ENCODE measurements at places on chromosomes 1 and 21. TPM values are rescaled to one million over a fixed set of nuclear protein-coding genes. Genes with fewer than 3 reads are reported as not detected.

The S100A1 gene
- total RNA-seq = not detected

The SLC26A9 gene
- total RNA-seq = not detected

The KRTAP12-2 gene
- not detected for total RNA-seq

The UQCRHL gene
- 2.1 TPM for total RNA-seq

The VANGL1 gene
- total RNA-seq = 2.1 TPM

The HES5 gene
- total RNA-seq = not detected

The FCRL1 gene
- not detected for total RNA-seq

The CR1 gene
- 0.11 TPM for total RNA-seq

Data from activated T-cell treated with anti-CD3 and anti-CD28 coated beads, Interleukin-2, amount 50 U/mL, for 4 hours (primary cell).